ENCODE measurements at places on chromosomes 7 and 10.
A peak's percentile ranks its signal among the peaks of the same experiment; 100 is the strongest.

DNA sequence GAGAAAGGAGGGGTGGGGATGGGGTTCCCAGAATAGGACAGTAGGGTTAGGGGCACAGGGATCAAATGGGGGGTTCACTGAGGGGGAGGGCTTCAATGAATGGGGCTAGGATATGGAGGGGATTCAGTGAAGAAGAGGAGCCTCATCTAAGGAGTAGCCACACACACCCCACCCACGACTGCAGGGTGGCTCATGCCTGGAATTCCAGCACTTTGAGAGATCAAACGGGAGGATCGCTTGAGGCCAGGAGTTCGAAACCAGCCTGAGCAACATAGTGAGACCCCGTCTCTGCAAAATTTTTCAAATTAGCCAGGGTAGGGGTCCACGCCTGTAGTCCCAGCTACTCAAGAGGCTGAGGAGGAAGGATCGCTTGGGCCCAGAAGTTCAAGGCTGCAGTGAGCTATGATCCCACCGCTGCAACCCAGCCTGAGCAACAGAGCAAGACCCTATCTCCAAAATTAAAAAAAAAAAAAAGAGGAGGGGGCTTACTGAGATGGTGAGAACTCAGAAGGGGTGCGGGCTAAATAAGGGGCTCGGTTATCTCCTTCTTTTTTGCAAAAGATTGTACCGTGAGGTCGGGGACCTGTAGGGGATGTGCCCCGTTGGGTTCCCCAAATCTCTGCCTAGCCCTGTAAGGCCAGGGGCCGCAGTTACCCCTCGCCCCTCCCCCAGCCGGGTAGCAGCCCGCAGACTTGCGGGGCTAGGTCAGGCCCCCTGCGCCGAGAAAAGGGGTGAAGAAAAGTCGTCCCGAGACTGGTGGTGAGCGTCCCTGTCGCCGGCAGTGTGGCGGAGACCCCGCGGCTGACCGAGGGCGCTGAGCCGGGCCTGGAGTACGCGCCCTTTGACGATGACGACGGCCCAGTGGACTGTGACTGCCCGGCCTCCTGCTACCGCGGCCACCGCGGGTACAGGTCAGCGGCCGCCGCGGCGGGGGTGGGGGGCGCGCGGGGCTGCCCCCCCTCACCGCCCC lies 43.1 kb upstream of the HSPB1 start:
- DNase-seq: no peak

DNA sequence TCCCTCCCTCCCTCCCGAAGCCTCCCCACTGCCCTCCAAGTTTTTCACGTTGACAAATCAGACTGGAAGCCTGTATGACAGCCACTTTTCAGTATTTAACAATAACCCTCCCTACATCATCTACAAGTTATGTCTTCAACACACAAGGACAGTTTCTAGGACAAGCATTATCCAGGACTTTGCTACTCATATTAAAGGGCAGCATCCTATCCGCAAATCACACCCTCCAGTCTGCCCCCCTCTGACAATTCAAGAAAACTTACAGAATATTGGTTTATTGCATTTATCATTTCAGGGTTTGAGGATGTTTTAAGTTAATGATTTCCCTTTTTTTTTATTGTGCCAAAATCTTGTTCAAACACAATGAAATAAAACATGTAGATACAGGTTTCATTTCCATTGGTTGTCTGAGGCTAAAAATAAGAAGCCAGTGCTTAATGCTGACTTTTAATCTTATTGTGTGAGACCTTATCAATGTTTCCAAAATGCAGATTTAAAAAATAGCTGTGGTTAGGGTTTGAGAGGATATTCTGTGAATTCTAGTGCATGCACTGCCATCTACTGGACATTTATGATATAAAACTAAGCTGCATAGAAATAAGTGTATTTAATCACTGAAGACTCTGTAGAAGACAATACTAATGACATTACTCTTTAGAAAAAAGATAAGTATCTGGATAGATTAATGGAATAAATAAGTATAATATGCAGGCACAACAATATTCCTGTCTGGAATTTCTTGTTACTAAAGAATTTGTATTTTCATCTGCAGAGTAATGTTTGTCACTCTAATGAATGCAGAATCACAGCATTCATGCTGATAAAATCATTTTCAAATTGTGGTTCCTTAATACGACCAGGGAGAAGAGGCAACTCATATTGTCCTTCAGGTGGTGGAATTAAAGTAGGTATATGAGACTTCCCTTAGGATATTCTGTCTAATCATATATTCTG lies 64.1 kb downstream of the CAV1 start:
- no peak for DNase-seq

GRCh38 chr10:104485632-104486031 lies 132.0 kb downstream of the CFAP58 start:
- no peak for DNase-seq

DNA sequence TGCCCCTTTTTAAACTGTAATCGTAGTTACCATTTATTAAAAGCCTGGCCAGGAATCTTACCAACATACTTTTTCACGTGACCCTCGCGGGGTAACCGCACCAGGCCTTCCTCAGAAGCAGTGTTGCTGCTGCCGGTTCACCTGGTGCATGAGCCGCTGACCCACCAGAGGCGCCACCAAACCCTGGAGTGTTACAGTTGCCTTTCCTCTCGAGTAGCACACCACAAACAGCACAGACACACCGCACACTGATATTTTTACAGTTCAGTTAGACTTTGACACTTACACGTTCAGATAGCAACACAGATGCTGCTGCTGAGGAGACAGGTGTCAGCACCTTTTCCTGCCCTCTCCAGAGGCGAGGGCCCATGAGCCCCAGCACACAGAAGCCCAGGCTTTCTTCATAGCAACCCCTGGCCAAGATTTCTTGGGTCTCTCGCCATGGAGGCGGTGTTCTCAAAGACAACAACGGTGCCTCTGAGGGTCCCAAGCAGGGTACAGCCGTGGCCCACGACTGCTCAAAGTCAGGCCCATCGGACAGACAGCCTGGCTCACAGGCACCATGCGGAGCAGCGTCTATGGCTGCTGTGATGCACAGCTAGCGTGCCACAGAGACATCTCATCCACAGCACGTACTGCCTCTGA lies 123.1 kb downstream of the DIP2C start:
- no peak for DNase-seq

- peak; percentile 2 for DNase-seq
Observed at GRCh38 chr7:134016223-134016941, 110.8 kb upstream of the LRGUK start.

GRCh38 chr7:84399661-84400060 lies 205.1 kb upstream of the SEMA3A start:
- no peak for DNase-seq

DNA sequence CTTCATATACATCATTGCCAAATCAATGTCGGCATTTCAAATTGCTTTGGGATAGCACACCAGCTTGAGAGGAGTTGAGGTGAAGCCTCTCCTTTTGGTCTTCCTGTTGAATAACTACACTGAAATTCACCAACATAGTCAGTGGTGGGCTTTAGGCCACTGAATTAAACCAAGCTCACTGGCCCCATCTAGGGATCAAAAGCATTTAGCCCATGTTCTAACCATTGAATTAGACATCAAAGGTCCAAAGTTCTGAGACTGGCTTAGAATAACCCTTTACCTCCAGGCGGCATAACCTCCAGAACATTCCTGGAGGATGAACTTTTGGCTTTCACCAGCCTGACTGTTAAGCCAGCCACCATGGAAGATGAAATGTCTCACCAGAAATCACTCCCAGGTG lies 54.6 kb downstream of the BPGM start:
- DNase-seq: no peak

DNA sequence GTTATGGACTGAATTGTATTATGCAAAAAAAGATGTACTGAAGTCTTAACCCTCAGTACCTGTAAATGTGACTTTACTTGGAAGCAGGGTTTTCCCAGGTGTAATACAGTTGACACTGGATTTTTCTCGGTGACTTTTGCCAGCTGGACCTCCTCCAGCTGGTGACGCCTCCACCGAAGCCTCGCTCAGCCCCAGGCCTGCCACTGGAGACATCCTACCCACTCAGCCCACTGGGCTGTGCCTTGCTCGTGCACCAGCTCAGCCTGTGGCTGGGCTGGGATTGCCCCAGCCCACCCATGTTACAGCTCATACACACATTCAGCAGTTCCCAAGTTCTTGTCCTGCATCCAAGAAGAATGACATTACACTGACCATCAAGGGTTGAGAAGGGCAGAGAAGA lies 42.4 kb upstream of the GPR22 start:
- no peak for DNase-seq

- no peak for DNase-seq
Observed at GRCh38 chr7:12030116-12030515, 181.0 kb upstream of the TMEM106B start.

GRCh38 chr10:3750006-3750816 lies 34.8 kb downstream of the KLF6 start:
- DNase-seq: no peak

- no peak for DNase-seq
Observed at GRCh38 chr7:29105191-29105590, 41.1 kb downstream of the CPVL start.

- no peak for DNase-seq
Observed at GRCh38 chr7:155358066-155358947, 60.6 kb downstream of the INSIG1 start.

DNA sequence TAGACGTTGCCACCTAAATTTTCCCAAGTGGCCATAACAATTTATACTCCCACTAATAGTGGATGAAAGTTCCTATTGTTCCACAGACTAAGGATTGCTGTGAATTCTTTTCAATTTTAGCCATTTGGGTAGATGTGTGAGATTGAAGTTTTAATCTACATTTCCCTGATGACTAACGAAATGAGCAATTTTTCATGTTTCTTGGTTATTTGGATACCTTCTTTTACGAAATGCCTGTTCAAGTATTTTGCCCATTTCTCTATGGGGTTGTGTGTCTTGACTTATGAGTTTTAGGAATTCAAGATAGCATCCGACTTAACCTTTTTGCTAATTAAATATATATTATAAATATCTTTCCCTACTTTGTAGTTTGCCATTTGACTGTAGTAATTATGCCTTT lies 16.4 kb upstream of the PRKG1 start:
- DNase-seq: no peak

GRCh38 chr10:3478153-3478552 lies 305.6 kb upstream of the PITRM1 start:
- no peak for DNase-seq

GRCh38 chr7:143015926-143016490 lies 10.9 kb downstream of the OR9A2 start:
- no peak for DNase-seq

GRCh38 chr7:12233175-12233574 lies 22.1 kb downstream of the TMEM106B start:
- DNase-seq: no peak

GRCh38 chr10:70845816-70846215 lies 30.1 kb downstream of the SGPL1 start:
- no peak for DNase-seq

GRCh38 chr10:78375854-78376785 lies 342.5 kb downstream of the RPS24 start:
- no peak for DNase-seq

DNA sequence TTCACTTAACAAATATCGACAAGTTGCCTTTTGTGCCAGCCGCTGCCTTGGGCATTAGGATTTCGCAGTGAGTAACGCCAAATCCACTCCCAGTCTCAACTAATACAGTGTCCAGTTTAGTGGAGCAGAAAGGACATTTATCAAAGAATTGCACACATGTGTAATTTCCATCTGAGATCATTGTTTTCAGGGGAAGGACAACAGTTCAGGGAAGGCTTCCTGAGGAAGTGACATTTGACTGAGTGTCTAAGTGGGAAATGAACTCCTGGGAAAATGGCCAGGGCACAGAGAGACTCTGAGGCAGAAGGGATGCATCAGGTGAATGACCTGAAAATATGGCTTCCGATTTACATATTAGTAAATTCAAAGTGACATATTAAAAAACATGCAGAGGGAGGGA lies 89.4 kb downstream of the ITGA8 start:
- DNase-seq: no peak

- DNase-seq: no peak
Observed at GRCh38 chr10:50576245-50576815, 47.4 kb downstream of the SGMS1 start.

DNA sequence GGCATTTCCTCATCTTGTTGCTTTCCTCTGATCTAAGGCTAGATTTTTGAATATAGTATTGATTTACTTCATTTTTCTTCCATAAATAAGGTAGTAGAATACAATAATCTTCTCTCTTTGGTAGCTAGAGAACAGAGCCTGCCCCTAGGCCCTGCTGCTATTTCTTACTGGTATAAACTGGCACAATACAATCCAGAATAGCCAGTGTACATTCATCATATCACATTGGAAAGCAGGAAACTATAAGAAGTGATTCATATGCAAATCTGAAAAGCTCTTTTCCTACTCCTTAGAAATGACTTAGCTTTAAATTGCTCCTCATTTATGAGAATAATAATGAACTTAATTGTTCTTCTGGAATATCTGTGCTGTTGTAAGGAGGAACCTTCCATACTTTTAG lies 100.2 kb downstream of the KCND2 start:
- DNase-seq: no peak

- DNase-seq: peak; percentile 47
Observed at GRCh38 chr7:32427769-32428291, 62.4 kb downstream of the LSM5 start.

DNA sequence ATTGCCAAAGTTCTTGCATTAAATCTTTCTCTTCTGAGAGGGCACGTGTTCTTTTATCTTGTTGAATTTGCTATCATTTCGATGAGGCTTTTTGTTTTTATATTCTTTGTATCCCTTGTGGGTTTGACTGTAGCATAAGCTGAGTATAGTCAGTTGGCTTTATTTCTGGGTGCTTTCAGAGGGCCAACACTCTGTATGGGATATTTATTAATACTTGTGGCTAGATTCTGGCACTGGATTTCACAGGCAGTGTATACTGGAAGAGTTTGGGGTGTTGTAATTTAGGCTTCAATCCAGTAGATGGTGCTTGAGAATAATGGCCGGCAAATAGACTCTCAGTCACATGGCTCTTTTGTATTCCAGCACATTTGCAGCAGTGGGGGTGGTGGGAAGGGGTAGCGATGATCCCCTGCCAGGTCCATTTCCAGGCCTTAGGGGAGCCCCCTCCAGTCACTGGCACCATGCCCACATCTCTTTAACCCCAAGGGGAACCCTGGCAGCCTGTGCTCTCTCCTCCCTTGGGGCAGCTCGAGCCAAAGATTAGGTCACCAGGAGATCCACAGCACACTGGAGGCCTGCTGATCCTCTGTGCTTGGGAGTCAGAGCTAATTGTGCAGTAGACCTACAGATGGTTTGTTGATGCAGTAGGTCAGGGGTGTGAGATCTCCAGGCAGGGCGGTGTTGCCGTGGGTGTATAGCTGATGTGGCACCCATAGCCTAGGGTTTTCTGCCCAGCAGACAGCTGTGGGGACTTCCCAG lies 81.8 kb downstream of the PTPN20 start:
- no peak for DNase-seq

GRCh38 chr10:107966826-107967225 lies 802.3 kb upstream of the SORCS1 start:
- no peak for DNase-seq

Measured in kidney epithelial cell (primary cell).